ENCODE measurements at places on chromosomes 2 and 18.

DNA sequence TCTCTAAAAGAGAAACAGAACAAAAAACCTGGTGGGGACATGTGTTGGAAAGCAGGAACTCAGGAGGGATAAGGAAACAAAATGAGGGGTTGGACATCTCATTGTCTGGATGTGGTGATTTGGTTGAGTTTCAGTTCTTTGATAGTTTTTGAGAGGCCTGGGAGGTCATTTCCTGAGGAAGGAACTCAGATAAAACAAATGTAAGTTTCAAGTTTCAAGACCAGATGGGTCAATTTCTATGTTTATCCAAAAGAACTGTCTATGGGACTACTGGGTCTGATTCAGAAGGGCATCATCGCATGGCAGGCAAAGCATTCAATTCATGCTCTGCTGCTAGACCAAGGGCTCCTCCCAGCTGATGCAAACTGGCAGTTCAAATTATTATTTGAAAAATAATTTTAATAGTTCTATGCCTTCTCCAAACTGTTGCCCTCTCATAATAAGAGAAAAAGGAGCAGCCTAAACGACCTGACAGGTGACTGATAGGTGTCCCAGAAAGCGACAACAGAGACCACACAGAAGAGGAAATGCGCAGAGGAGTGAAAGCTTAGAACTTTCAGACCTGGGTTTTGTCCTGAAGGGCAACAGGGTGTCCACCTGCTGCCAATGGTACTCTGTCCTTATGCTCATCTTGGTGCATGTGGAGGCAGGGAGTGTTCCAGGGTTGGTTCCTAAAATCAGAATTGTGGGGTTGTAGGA is 39.3 kb upstream of the SH3RF3 start:
- no peak for DNase-seq

- DNase-seq: no peak
These were observed 6.0 kb downstream of the PNO1 start for GRCh38 chr2:68163641-68164040.

DNA sequence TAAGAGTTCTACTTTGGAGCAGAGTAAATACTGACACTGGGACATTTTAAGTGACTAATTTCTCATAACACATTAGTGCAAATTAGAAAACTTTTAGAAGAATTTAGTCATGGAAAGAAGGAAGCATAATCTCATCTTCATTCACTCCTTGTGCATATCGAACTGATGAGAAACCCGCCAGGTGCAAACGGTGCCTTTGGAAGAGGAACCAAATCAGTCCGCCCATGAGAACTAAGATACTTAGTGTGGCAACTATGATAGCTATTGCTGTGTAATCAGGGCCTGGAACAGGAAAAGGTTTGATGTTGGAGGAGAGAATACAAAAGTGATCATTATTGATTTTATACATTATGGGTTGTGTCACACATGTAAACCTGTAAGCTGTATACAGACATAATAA is 6.9 kb upstream of the CD302 start:
- no peak for DNase-seq

DNA sequence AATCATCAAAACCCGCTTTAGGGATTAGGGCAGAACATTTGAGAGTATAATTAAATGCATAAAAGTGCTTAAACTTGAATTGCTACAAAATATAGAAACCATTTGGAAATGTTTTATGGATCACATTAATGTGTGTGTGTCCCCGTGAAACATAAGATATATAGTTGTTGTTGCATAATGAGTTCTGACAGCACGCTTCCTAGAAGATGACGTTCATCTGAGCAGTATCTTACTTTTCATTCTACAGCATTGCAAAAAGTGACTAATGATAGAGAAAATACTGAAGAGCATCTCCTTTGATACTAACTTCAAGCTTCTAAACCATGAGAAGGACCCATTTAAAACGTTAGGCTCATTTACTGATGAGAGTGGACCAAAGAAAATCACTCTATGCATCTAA is 63.7 kb downstream of the SLC8A1 start:
- no peak for DNase-seq

DNA sequence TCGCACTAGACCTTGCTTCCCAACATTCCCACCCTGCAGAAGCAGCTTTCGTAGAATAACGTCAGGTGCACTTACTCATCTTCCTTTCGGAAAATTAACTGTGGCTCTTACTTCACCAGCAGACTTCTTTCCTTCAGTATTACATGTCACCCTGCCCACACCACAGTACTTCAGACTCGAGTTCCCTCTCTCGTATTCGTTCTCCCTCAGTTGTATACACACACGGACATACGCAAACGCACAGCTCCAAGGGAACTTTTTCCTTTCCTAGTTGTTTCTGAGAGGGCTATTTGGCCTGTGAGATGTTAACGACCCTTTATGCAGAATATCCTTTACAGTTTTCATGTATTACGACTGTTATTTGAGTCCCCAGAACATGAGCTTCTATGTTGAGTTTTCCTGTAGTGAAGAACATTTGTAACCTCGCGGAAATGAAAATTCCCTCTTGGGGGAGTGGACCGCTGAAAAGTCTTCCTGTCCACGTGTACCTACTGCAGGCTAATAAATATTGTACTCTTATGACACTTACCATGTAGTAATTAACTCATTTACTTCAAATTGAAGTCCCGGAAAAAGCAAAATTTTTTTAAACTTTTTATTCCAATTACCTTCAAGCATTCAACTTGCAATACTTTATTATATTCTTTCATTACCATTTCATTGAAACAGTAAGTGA is 908 bp downstream of the ERLEC1 start:
- DNase-seq: no peak

DNA sequence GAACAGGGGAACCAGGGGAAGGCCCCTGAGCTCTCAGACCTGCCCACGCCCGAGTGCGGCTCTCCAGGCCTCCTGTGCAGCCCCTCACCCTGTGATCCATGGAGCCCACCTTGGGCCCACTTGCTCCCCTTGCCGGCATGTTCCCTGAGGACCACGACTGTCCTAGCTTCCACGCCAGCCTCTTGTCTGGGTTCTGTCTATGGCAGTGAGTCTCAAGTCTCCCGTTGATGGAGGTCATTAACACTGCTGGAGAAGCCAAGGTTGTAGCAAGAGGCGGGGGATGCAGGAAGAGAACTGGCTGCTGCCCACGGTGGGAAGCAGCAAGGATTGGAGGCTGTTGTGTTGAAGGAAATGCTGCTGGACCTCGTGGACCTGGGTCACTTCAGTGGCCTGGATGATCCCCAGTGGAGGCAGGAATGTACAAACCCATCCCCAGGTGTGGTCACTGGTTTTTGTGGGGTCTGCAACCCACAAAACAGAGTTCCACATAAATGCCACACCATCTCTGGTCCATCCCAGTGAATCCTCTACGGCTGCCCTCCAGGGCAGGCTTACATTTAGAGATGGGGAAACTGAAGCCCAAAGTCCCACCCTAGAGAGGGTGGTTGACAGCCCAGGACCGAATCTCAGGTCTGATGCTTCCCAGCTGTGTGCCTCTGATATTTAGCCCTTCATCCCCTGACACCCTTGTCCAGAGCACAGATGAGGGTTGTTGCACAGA is 150.3 kb downstream of the NDUFA10 start:
- DNase-seq: no peak

GRCh38 chr2:227310756-227311110 is 14.3 kb upstream of the MFF start:
- DNase-seq: no peak

GRCh38 chr2:199668645-199669044 is 182.3 kb downstream of the FTCDNL1 start:
- DNase-seq: no peak
